ENCODE measurements at places on chromosomes 16 and 17.

- no peak for DNase-seq
Observed at GRCh38 chr17:18949566-18949965, 2.4 kb upstream of the SLC5A10 start.

DNA sequence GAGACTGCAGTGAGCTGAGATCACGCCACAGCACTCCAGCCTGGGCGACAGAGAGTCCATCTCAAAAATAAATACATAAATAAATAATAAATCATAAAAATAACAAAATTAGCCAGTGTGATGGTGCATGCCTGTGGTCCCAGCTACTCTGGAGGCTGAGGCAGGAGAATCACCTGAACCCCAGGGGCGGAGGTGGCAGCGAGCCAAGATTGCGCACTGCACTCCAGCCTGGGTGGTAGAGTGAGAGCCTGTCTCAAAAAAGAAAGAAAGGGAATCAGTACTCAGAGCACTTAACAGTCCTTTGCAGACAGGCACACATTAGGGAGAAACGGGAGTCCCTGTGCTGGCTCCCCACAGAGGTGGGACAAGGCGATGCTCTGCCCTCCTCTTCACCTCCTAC is 25.1 kb downstream of the MAPK8IP3 start:
- DNase-seq: no peak

DNA sequence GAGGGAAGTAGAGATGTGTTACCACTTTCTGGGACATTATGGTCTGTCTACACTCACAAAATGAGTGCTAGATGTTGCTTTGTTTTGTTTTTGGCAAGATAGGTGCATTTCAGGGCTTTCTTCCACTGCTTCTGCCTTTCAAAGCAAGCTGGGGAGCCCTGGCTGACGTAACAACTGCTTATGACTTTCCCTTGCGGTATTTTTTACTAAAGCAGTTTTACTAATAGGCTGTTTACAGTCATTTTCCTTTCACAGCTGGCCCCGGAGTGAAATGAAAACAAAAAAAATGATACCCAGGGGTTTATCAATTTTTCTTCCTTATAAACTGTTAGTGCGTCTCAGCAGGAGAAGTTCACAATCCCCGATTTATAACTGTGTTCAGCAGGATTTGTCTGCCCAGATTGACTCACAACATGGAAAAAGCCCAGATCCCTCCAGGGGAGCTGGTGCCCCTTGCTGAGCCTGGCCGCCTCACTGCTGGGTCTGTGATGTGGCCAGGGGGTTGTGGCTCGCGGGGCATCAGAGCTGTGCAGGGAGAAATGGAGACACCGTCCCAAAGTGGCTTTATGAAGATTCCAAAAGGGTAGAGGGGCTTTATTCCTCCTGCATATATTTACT is 184.4 kb upstream of the HS3ST3A1 start:
- no peak for DNase-seq

DNA sequence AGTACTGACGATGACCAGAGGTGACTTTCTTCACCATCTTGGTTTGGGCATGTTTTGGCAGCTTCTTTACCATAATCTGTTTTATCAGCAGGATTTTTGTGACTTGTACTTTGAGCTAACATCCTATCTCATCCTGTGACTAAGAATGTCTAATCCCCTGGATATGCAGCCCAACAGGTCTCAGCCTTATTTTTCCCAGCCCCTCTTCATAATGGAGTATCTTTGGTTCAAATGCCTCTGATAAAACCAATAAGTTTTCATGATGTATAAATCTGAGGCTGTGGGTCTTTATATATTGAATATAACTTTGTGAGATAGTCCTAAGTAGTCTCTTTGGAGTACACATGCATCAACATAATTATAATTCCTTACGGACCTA is 186.9 kb upstream of the WSB1 start:
- DNase-seq: no peak

DNA sequence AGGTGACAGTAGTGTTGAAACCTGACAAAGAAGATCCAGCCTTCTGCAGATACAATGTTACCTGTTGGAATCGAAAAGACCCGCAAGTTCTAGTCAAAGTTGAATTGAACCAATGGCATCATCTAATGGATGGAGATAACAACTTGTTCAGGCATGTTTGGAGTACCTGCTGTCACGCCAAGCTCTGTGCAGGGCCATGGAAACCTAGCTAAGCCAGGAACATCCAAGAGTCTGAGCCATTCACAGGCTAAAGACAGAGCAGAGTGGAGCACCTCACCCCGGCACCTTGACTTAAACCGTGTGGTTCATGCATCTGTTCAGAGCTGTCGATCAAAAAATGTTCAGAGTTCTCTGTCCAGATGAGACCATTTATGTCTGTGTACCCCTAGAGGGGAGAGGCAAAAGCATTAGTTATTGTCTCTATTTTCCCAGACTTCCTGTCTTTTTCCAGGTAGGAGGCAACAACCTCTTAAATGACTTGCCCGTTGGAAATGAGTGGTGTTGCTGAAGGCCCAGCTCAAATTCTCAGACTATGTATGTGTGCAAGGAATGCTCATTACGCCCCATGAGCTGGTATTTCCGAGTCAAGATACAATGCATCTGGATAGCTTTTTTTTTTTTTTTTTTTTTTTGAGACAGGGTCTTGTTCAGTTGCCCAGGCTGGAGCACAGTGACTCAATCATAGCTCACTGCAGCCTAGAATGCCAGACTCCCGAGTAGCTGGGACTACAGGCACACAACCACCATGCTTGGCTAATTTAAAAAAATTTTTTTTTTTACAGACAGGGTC is 44.9 kb upstream of the XYLT1 start:
- DNase-seq: no peak
